ENCODE measurements at places on chromosomes 5 and 9.

DNA sequence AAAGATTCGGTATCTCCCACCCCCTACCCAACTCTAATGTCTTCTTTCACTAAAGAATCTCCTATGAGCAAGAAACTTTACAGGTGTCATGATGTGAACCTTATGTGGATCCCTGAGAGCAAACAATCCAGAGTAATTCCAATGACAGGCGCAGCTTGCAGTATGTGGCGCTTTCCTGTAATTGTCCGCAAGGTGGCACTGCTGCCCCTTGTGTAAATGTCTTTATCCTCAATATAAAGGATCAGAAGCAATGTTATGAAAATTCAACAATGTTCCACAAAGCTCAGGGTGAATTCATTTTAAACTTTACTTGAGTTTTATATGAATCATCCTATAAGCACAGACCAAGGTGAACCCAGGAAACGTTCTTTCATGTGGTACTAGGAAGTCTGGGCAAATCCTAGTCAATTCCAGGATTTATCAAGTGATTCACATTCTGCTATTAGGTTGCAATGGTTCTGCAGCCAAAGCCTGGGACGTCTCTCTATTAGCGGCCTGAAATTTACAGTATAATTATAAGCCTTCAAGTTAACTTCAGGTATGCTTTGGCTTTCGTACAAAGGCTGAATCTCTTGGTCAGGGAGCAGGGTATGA, 113.7 kb downstream of the TRPM6 start:
- no peaks in the 10 kb centered on the region for H3K27me3 ChIP-seq
- no peak overlapping the region for H3K27ac ChIP-seq
- H3K4me3 ChIP-seq = no peak overlapping the region
- no peaks in the 10 kb centered on the region for H3K4me1 ChIP-seq
- H3K36me3 ChIP-seq = no peaks in the 10 kb centered on the region

DNA sequence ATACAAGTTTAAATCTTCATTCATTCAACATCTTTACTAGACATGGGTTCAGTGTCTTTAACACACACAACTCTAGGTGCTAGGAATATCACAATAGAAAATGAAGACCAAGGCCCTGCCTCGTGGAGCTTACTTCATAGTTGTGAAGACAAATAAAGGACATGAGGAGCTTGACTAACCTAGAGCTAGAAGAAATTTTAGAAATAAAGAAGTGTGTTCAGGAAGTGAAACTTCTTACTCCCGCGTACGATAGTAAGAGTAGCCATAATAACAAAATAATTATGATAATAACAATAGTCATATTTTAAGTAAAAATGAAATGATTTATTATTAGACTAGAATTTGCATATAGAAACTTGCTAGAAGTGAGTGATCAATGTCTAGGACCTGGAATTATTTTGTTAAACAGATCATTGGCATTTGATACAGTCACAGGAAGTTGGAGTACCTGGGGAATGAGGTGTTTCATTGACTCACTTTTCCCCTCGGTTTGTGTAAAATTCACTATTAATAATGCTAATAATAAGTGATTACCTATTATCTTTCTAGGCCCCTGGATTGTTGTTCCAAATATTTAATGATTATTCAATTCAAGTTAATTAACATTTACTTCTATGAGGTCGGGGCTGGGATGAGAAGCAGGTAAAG, 331.3 kb downstream of the NSG2 start:
- DNase-seq = no peak
- H3K27me3 ChIP-seq = no peaks in the 10 kb centered on the region
- no peak overlapping the region for H3K27ac ChIP-seq
- H3K4me1 ChIP-seq = no peaks in the 10 kb centered on the region
- no peaks in the 10 kb centered on the region for H3K36me3 ChIP-seq
- H3K4me3 ChIP-seq = no peak overlapping the region

DNA sequence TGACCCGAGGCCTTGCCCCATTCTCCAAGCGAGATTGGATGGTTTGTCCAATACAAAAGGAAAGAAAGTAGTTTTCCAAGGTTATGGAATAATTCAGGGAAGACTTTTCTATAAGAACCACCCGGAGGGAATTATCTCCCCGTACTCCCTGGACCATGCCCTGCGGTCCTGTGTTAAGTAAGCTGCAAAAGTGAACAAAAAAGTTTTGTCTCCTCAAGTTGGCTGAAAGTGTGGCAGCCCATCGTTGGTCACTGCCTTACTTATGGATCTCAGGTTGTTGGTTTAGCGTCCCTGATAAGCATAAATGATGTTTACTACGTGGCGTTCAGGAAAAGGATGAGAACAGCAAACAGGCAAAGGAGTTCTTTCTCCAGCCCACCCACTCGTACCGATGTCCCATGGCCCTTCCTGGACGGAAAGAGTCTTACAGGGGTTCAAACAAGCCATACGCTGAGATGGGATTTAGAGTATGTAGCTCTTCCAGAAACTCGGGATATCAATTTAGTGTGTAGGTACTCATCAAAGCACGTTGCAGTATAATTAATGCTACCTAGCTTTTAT, 413 bp upstream of the AUH start:
- DNase-seq = no peak
- peak overlapping the region; percentile 45 for H3K27ac ChIP-seq
- H3K36me3 ChIP-seq = peaks cover 1% of the 10 kb centered on the region
- H3K4me3 ChIP-seq = peak overlapping the region; percentile 89
- peaks cover 16% of the 10 kb centered on the region for H3K4me1 ChIP-seq

GRCh38 chr5:74540622-74541021, 99.9 kb downstream of the ENC1 start:
- DNase-seq = no peak
- no peaks in the 10 kb centered on the region for H3K27me3 ChIP-seq
- H3K4me3 ChIP-seq = no peak overlapping the region
- peaks cover 11% of the 10 kb centered on the region for H3K4me1 ChIP-seq
- H3K36me3 ChIP-seq = no peaks in the 10 kb centered on the region
- H3K27ac ChIP-seq = no peak overlapping the region

GRCh38 chr9:97660340-97660739, 26.7 kb downstream of the NCBP1 start:
- no peak for DNase-seq
- H3K27me3 ChIP-seq = no peaks in the 10 kb centered on the region
- H3K4me3 ChIP-seq = no peak overlapping the region
- H3K27ac ChIP-seq = no peak overlapping the region
- peaks cover 67% of the 10 kb centered on the region for H3K36me3 ChIP-seq

DNA sequence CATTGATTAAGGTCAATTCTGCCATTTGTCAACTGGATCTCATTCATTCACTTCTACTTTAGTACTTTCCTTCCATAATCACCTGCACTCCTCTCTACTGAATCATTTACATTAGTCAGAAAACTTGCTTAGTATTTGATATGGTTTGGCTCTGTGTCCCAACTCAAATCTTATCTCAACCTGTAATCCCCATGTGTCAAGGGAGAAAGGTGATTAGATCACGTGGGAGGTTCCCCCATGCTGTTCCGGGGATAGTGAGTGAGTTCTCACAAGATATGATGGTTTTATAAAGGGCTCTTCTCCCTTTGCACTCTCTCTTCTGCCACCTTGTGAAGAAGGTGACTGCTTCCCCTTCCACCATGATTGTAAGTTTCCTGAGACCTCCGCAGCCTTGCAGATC, 23.7 kb upstream of the UGCG start:
- no peak for DNase-seq
- no peaks in the 10 kb centered on the region for H3K27me3 ChIP-seq
- no peaks in the 10 kb centered on the region for H3K4me1 ChIP-seq
- H3K27ac ChIP-seq = no peak overlapping the region
- H3K4me3 ChIP-seq = no peak overlapping the region

- no peak overlapping the region for H3K4me3 ChIP-seq
- no peaks in the 10 kb centered on the region for H3K36me3 ChIP-seq
- H3K27me3 ChIP-seq = no peaks in the 10 kb centered on the region
- H3K4me1 ChIP-seq = no peaks in the 10 kb centered on the region
- peak; percentile 29 for DNase-seq
- H3K27ac ChIP-seq = peak overlapping the region; percentile 8
Measured at GRCh38 chr9:20980832-20981455, 50.5 kb downstream of the HACD4 start.

- H3K27me3 ChIP-seq = no peaks in the 10 kb centered on the region
- no peak overlapping the region for H3K27ac ChIP-seq
- no peaks in the 10 kb centered on the region for H3K4me1 ChIP-seq
- no peak overlapping the region for H3K4me3 ChIP-seq
- H3K36me3 ChIP-seq = no peaks in the 10 kb centered on the region
Measured at GRCh38 chr9:99595796-99596195, 225.9 kb upstream of the NR4A3 start.

DNA sequence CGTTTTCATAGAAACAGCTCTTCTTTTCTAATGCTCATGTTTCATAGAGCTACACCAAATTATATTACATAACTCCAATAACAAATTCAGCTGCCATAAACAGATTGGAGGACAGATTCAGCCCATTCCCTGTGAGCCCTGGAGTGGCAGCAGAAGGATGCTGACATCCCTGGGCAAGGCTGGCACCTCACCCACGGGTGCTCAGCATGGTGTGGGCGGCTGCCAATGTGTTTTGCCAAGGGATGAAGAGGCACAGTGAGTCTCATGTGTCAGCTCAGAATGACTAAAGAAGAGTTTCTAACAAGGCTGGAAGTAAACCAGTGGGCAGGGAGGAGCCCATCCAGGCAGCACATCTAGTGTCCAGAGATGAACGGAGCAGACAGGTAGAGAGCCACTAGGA, 127.1 kb upstream of the ICE1 start:
- H3K27ac ChIP-seq = no peak overlapping the region
- peaks cover 7% of the 10 kb centered on the region for H3K4me1 ChIP-seq
- no peak for DNase-seq
- no peak overlapping the region for H3K4me3 ChIP-seq
- H3K36me3 ChIP-seq = no peaks in the 10 kb centered on the region

DNA sequence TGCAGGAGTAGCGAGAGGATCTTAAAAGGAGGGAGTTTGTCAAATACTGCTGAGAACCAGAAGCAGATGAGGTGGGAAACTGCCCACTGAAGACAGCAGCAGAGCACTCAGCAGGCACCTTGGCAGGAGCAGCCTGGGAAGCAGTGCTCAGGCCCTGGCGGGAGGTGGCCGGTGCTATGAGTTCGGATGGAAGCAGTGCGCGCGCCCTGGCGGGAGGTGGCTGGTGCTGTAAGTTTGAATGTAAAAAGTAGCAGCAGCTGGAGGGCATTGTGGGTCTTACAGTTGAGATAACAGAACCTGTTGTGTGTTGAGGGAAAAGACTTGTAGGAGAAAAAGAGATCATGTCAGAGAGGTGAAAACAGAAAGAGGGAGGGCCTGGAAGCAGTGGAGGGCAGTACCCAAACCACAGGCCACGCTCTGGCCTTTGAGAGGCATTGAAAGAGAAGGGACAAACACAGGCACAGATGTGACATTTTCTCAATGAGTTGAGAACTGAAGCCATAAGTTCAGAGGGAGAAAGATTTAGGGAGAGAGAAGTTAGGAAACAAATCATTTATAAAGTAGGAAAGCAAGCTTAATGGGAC, 130.9 kb downstream of the ERCC6L2 start:
- H3K4me3 ChIP-seq = no peak overlapping the region
- no peaks in the 10 kb centered on the region for H3K4me1 ChIP-seq
- no peak overlapping the region for H3K27ac ChIP-seq
- H3K27me3 ChIP-seq = no peaks in the 10 kb centered on the region
- no peak for DNase-seq
- H3K36me3 ChIP-seq = no peaks in the 10 kb centered on the region

DNA sequence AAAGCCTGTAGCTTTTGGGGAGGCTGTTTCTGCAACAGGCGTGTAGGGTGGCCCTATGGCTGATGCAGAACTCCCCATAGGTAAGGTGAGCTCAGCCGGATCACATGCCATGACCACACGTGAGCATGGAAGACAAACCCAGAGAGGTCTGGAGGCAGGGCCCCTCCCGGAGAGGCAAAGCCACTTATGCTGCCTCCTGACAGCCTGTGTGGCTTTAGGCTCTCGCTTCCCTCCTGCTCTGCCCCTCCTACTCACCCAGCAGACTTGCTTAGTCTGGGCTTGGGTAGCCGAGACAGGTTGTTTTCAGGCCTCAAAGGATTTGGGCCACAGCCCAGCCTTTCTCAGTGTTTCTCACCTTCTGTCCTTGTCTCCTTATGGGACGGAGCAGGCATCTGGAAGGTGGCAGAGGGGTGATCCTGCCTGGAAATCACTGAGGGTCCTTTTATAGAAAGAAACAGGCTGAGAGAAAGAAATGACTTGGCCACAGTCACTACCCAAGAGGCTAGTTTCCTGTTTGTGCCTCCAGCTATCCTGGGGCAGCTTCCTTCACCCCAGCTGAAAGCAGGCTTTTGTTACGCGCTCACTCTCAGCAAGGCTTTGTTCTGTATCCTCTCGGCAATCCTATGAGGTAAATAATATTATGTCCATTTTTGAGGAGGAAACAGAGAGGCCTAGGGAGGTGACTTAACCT, 89.9 kb downstream of the DAB2IP start:
- DNase-seq = no peak
- H3K27ac ChIP-seq = peak overlapping the region; percentile 93
- H3K27me3 ChIP-seq = no peaks in the 10 kb centered on the region
- H3K36me3 ChIP-seq = no peaks in the 10 kb centered on the region
- H3K4me1 ChIP-seq = peaks cover 60% of the 10 kb centered on the region
- H3K4me3 ChIP-seq = no peak overlapping the region

DNA sequence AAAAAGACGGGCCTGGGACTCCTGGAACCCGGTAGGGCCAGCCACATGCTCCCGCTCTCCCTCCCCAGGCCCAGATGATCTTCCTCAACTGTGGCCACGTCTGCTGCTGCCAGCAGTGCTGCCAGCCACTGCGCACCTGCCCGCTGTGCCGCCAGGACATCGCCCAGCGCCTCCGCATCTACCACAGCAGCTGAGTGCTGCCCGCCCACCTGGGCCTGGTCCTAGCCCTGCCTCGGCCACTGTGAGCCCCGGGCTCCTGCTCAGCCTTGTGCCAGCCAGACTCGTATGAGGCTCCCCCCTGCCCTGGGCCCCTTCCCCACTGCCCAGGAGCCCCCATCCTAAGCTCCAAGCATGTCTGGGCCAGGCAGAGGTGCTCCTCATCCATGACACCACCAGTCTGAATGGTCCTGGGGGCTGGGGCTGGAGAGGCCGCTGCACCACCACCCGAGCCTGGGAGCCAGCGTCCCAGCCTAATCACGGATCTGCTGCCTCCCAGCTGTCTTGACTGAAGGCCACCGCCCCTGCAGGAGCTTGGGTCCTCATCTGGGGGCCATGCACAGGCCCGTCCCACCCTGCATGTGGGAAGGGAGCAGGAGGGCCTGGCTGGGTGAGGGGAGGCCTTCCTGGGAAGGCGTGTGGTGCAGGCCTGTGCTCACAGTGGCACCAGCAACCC, 51.5 kb downstream of the LRSAM1 start:
- no peak overlapping the region for H3K4me3 ChIP-seq
- no peaks in the 10 kb centered on the region for H3K36me3 ChIP-seq
- no peaks in the 10 kb centered on the region for H3K4me1 ChIP-seq
- H3K27me3 ChIP-seq = no peaks in the 10 kb centered on the region
- H3K27ac ChIP-seq = no peak overlapping the region

- no peaks in the 10 kb centered on the region for H3K4me1 ChIP-seq
- H3K27ac ChIP-seq = no peak overlapping the region
- DNase-seq = peak; percentile 59
- no peaks in the 10 kb centered on the region for H3K36me3 ChIP-seq
Measured at GRCh38 chr9:137740312-137740711, 121.5 kb downstream of the EHMT1 start.

GRCh38 chr9:19995619-19996018, 206.8 kb upstream of the SLC24A2 start:
- no peak overlapping the region for H3K27ac ChIP-seq
- no peaks in the 10 kb centered on the region for H3K27me3 ChIP-seq
- H3K4me1 ChIP-seq = no peaks in the 10 kb centered on the region
- no peak for DNase-seq
- no peaks in the 10 kb centered on the region for H3K36me3 ChIP-seq

GRCh38 chr5:143214890-143215289, 188.6 kb downstream of the NR3C1 start:
- H3K4me3 ChIP-seq = no peak overlapping the region
- no peaks in the 10 kb centered on the region for H3K36me3 ChIP-seq
- H3K4me1 ChIP-seq = no peaks in the 10 kb centered on the region
